ENCODE measurements at places on chromosomes 5 and 9.

DNA sequence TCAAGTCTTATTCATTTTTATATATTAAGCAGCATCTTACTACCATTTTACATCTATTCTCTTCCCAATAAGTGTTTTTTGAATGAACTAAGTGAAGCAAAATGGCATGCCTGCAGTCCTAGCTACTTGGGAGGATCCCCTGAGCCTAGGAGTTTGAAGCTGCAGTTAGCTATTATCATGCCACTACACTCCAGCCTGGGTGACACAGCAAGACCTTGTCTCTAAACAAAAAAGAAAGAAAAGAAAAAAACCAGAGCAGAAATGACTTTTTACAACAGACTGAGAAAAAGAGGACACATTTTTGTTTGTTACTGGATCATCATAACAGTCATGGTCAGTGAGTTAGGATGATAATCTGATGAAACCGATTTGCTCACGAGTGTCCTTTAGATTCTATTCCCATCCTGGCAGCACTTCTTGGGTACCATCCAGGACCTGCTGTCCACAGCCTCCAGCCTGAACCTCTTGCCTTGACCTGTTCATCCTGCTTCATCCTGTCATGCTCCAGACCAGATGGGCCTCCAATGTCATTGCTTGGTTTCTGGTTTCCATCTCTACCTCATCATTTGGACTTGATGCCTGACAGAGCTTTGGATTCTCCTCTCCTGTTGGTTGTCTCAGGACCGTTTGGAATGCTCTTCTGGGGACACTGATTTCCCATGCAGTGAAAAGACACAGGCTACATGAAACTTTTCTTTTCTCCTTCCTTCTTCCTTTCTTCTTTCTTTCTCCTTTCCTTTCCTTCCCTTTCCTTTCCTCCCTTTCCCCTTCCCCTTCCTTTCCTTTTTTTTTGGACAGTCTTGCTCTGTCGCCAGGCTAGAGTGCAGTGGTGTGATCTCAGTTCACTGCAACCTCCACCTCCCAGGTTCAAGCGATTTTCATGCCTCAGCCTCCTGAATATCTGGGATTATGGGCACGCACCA lies 50.1 kb upstream of the GLRX start:
- no peak for DNase-seq

- DNase-seq, result no peak
Measured at GRCh38 chr5:169635936-169636335, 1.1 kb upstream of the DOCK2 start.

DNA sequence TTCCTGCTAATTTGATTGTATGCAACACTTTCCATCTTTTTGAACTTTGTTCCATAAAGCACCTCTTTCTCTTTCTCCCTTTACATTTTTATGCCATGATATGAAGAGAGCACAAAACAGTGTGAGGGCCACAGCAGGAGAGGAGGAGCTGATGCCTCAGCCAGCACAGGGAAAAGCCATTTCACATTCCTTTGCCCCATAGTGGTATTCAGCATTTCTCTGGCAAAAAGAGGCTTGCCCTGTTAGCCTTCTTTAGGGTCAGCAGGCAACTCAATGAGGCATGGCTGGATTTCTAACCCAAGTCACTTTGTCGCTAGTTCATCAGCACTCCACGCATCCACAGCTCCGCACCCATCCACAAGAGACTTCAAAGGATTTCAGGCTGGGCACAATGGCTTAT lies 23.1 kb upstream of the TRPC7 start:
- no peak for DNase-seq

DNA sequence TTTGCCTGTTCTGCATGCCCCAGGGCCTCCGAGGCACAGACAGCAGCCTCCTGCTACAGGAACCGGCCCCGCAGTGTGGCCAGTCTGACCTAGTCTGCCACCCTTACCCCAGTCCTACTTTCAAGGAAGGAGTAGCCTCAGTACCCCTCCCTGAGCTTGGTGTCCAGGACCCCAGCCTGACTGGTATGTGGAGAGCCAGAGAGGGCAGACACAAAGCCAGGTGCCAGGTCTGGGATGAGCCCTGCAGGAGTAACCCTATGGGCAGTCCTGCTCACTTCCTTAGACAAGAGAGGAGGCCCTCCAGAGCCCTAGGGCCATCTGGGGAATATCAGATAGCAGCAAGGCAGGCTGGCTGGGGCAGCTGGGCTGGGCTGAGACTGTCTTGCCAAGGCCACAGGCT lies 67.8 kb downstream of the NRG2 start:
- no peak for DNase-seq

DNA sequence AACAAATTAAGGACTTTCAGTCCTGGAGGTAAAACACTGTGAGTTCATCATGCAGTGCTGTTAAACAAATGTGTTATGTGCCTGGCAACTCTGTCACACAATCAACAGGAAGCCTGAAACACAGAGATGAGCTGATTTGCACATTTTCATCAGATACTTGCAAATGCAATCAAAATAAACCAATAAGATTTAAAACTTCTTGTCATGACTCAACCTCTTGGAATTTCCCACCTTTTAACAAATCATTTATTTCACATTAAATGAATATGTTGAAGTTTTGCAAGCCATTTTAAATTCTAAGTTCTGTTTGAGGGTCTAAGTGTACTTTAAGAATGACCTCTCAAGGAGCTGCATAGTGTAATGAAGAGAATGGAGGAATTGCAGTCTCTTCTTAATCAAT lies 64.4 kb downstream of the ANXA1 start:
- no peak for DNase-seq

- no peak for DNase-seq
Measured at GRCh38 chr5:93924628-93925027, 183.2 kb upstream of the POU5F2 start.

GRCh38 chr5:39660020-39660419 lies 235.2 kb upstream of the DAB2 start:
- no peak for DNase-seq

DNA sequence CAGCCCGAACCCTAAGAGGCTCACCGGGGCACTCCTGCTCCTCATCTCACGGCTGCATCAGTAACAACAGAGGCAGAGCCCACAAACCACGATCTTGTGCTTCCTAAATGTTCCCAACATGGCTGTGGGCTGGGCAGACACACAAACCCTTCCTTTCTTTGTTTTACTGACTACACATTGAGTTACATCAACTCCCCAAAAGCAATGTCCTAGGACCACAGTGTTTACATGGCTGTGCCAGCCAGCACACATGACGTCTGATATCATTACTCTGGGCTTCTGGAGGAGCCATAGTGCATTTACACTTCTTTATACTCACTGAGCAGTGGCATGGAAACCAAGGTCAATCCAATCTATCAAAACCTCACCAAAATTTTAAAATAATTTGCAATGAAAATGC lies 101.4 kb downstream of the LHFPL2 start:
- no peak for DNase-seq

GRCh38 chr5:174454890-174455289 lies 269.5 kb upstream of the MSX2 start:
- DNase-seq, result no peak

- DNase-seq, result no peak
Measured at GRCh38 chr5:173721601-173722232, 105.3 kb upstream of the BOD1 start.

GRCh38 chr5:75670577-75670976 lies 46.7 kb downstream of the POC5 start:
- DNase-seq, result no peak

DNA sequence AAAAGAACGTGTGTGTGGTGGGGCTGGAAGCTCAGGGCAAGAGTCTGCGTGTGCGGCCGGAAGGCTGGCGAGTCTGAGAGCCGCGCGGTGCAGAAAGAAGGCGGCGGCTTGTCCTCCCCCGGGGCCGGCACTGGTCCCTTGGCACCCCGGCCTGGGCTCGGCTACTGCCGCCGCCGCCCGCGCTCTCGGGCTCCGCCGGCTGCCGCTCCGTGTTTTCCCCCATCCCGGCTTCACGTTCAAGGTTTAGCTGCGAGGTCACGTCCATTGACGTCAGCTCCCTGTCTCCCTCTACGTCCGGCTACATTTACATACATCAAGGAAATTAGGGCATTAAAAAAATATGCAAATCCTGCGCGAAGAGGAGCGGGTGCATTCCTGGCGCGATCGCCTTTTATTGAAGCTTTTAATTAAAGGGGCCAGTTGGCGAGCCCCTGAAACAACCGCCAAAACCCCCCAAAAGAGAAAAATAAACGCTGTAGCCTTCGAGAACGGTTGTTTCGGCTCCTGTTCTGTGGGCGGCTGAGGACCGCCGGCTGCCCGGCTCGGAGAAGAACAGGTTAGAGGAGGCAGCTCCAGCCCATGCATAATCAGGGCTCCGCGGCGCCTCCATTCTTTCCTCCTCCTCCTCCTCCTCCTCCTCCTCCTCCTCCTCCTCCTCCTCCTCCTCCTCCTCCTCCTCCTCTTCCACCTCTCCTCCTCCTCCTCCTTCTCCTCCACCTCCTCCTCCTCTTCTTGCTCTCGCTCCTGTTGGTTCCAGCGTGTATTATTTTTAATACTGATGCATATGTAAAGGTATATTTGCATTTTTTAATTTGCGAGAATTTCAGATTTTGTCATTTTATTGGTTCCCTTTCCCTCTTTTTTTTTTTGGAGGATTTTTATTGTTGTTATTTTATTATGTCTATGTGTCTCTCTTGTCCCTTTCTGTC lies 207.0 kb downstream of the MEF2C start:
- DNase-seq, result no peak

- DNase-seq, result no peak
Measured at GRCh38 chr5:53956196-53956595, 354.2 kb downstream of the ARL15 start.

DNA sequence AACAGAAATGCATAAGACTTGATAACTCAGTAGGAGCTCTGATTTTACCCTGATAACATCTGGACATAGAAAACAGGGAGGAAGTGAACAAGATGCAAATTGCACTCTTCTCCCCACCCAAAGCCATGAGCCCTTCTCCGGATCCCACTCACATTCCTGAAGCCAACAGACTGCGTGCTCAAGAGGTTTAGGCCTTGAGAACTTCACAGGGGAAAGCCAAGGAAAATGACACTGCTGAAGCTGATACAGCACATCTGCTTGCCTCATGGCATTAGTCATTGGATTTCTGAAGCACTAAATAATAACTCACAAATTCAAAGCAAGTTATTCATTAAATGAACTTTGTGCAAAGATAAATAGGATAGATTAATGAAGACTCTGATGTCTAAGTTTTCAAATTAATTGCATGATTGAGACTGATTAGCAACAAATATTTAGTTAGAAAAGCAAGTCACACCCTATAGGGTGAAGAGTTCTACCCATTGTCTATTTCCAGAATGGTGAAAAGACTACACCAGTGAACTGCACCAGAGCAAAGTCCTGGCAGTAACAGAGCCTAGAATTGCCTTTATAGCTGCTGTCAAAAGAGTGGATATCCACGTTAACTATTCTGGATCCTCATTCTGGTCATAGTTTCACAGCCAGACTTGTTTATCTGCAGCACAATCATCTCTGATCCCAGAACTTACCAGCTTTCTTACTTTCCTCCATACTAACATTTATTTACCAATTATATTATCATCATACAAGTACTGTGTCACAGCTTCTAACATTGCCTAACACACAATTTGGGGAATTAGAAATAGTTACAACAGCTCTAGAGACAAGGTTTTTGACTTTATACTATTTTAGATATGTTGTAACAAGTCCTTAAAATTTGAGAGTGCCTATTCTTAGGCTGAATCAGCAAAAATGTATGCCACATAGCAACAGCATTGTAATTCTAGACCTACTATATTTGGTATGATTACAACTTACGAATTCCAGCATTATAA lies 432.1 kb upstream of the RGMB start:
- no peak for DNase-seq

DNA sequence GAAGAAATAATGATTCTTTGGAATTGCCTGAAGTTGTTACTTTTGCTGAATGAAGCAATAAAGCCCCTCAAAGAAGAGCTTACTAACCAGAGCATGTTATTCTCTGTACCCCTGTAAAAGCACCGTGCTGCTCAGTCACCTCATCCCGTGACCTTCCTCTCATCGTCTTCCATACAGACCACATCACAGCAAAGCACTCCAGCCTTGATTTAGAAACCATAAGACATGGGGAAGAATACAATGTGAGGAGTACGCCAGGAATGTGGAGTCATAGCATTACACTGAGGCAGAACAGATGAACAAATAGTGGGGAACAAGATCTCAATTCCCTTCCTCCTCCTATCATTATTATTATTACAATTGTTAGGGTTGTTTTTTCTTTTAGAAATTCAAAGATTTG lies 49.1 kb downstream of the ERAP1 start:
- no peak for DNase-seq

- DNase-seq, result no peak
Measured at GRCh38 chr5:147753765-147754164, 28.8 kb downstream of the JAKMIP2 start.

GRCh38 chr5:148740079-148740858 lies 85.9 kb upstream of the HTR4 start:
- no peak for DNase-seq

DNA sequence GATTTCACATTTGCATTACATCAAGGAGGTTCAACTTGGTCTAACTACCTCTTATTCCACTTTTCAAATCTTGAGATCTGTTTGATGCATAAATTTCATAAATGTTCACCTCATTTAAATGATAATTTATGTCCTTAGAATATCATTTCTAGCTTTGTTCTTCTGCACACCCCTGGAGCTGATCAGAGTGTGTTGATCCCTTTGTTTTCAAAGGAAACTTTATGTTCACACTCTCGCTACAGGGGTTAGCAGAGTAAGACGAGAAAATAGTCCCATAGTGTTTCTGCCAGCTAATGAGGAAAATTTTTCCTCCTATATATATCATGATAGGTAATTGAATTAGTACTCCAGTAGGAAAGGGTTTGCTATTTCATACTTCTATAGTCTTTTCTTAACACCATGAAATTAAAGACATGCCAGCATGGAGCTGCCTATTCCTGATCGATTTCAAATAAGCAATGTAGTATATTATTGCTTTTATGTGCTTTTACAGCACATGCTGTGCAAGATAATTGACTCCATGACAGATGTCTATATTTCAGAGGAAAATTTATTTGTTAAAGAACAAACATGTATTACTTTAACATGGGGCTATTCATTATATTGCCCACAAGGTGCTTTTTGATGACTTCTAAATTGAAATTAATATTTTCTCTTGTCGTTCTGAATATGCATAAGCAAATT lies 4.8 kb upstream of the PAM start:
- DNase-seq, result no peak

DNA sequence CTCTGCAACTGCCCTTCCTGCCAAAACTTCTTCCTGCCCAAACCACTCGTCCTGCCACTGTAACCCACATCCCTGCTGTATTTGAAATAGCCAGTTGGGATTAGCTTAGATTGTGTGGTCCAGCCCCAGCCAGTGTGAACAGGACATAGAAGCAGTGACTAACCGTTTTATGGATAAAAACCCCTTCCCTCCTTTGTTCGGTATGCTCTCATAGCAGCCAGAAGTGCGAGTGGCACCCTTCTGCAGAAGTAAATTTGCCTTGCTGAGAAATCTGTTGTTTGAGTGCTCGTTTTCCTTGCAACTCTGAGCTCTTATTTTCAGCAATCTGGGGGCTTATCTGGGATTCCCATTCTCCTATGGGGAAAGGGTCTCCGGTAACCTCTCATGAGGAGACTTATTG lies 470.0 kb downstream of the PRDM9 start:
- DNase-seq, result no peak

GRCh38 chr9:71326360-71326759 lies 204.9 kb upstream of the TRPM3 start:
- no peak for DNase-seq

GRCh38 chr9:105405514-105406131 lies 42.2 kb upstream of the FSD1L start:
- DNase-seq, result no peak

GRCh38 chr9:107784235-107784958 lies 294.8 kb upstream of the KLF4 start:
- DNase-seq, result peak; percentile 74

GRCh38 chr5:72337159-72337558 lies 17.0 kb downstream of the PTCD2 start:
- DNase-seq, result no peak

Measured in right cardiac atrium (tissue), 5 donors.